Stimulated activated CD4-positive, alpha-beta T cell treated with anti-CD3 and anti-CD28 coated beads, Interleukin-15, amount 100 ng/mL, for 1 hour (primary cell): ENCODE measurements at places on chromosomes 6 and 20.

- DNase-seq: no peak
Observed at GRCh38 chr6:41470029-41470330, 76.2 kb upstream of the FOXP4 start.

DNA sequence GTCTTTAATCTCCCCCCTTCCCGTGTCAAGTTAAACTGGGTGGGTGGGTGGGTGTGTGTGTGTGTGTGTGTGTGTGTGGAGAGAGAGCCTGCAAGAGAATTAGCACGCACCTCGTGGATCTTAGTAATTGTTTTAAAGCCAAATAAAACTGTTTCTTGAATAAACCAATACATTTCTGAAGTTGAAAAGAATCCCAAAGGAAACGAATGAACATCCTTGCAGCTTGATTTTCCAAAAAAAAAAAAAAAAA, 381 bp upstream of the BICRAL start:
- DNase-seq: no peak

- no peak for DNase-seq
Observed at GRCh38 chr20:34282041-34282440, 21.1 kb downstream of the AHCY start.

DNA sequence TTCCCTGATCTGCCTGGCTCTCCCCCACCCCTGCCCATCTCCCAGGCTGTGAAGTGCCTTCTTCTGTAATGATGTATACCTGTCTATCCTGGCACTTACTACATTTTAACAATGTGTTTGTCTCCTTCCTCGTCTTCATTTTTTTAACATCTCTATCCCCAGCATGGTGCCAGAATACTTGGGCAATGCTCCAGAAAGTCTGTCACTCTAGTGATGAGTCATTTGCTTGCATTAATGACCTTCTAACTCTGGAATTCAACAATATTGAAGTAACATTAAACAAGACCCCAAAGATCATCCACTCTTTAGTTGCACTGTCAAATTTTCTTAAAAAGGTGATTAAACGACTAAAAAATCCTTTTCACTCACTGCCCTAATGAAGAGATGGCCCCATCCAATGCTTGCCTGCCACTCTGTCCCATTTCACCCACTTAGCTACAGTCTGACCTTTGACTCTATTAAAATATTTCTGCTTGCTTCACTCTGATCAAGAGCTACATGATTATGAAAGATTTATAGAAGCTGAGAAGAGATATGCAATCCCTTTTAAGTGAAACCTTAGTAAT, 7.7 kb upstream of the KLHL31 start:
- no peak for DNase-seq

DNA sequence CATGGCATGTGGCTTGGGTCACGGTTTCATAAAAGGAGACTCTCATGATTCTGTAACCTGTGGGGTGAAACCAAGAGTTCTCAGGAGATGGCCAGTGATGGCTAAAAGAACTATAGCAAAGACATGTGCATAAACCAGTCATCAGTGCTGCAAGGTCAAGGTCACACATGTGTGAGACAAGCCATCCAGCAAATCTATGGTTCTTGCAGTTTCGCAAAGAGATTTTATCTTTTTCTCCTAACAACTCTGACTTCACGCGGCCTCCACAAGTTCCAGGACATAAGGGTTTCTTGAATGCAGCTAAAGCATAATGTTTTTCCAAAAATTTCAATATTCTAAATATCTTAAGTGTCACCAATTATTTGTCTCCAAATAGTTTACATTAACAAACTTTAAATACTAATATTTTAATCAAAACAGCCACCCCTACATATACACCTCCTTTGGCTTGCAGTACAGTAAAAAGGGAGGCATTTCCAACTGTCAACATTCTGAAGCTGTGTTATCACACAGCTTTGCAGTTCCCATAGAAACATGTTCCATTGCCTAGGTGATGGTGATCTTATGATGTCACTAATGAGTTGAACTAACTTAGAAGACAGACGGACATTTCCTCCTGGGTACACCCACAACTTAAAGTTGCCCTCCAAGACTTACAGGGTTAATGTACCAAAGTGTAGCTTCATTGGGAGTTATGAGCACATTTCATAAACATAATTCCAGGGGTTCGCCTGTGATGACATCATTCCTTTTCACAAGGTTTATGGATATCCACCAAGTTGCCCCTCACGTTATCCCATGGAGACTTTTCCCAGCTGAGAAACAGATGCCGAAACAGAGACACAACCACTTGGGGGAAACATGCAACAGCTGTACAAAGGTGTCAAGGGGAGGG, 250.9 kb upstream of the PDE10A start:
- DNase-seq: no peak

DNA sequence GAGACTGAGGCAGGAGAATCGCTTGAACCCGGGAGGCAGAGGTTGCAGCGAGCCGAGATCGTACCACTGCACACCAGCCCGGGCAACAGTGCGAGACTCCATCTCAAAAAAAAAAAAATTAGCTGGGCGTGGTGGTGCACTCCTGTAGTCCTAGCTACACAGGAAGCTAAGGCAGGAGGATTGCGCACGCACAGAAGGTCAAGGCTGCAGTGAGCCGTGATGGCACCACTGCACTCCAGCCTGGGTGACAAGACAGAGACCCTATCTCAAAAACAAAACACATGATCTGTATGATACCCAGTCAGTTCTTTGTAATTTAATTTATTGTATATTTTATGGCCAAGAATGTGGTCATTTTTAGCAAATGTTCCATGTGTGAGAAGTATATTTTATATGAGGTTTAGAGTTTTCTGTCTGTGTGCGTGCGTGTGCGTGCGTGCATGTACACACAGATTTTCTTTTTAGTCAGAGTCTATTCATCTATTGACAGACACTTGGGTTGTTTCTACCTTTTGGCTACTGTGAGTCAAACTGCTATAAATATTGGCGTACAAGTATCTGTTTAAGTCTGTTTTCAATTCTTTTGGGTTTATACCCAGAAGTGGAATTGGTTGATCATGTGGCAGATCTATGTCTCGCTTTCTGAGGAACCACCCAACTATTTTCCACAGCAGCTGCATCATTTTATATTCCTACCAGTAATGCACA, 22.2 kb upstream of the MYL9 start:
- no peak for DNase-seq

DNA sequence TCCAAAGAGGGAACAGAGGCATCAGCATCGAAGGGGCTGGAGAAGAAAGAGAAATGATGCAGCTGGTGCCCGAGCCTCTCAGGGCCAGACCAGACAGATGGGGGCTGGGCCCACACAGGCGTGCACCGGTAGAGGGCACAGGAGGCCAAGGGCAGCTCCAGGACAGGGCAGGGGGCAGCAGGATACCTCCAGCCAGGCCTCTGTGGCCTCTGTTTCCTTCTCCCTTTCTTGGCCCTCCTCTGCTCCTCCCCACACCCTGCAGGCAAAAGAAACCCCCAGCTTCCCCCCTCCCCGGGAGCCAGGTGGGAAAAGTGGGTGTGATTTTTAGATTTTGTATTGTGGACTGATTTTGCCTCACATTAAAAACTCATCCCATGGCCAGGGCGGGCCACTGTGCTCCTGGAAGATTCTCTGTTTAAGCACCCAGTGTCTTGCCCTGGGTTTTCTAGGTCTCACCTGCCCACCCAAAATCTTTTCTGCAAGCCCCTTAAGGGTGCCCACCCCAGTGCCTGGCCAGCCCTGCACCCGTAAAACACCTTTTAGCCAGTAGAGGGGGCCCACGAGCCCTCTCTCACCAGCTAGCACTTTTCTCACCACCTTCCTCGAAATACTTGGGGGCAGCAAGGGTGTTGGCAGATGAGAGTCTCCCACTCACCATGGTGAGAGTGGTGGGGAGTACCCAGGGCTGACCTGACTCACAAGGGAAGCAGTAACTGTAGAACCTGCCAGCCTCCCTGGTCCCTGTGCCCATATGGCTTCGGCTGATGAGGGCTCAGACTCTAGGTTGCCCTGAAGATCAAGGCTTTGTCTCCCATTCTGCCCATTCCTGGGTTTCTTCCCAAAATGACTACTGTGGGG, 35.7 kb upstream of the ID1 start:
- DNase-seq: peak; percentile 29

DNA sequence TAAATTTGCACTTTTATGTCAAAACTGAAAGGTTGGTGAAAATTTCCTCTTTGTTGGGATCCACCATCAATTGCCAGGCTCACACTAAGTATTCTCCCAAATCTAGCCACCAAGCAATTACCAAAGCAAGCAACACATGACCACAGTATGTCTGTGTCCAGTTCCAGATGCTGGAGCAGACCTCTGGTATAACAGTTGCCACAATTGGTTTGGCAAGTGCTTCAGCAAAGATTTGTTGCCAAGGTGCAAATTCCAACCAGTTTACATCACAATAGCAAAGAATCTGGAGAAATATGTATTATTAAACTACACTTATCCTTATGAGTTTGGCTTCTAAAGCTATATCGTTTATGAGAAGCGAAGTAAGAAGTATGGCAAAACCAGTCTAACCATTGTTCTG, 6.4 kb downstream of the GTF2H5 start:
- no peak for DNase-seq

DNA sequence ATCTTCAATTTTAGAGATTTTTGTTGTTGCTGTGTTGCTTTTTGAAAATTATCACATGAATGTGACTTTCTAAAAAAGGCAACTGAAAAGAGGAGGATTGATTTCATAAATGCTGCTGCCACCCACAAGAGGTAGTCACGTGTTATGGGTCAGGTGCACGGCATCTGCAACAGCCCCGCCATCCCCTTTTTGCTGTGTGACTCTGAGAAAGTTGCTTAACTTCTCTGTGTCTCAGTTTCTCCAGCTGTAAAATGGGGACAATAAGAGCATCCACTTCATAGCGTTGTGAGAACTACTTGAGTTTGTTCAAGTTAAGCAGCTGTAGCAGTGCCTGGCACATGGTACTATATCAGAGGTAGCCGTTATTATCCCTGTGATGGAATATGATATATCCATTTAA, 10.7 kb downstream of the CCN5 start:
- DNase-seq: no peak

DNA sequence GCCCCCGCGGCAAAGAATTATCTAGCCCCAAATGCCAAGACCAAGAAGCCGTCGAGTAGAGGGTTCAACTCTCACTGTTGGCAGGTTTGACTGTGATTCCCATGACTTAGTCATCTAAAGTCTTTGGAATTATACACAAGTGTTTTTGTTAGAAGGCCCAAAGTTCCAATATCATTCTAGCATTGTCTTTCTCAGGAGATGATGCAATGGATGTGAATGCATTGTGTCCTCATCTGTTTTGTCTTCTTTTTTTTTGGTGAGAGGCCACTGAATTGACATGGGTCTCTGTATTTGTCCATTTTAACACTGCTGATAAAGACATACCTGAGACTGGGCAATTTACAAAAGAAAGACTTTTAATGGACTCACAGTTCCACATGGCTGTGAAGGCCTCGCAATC, 290.5 kb upstream of the ZFP64 start:
- no peak for DNase-seq

DNA sequence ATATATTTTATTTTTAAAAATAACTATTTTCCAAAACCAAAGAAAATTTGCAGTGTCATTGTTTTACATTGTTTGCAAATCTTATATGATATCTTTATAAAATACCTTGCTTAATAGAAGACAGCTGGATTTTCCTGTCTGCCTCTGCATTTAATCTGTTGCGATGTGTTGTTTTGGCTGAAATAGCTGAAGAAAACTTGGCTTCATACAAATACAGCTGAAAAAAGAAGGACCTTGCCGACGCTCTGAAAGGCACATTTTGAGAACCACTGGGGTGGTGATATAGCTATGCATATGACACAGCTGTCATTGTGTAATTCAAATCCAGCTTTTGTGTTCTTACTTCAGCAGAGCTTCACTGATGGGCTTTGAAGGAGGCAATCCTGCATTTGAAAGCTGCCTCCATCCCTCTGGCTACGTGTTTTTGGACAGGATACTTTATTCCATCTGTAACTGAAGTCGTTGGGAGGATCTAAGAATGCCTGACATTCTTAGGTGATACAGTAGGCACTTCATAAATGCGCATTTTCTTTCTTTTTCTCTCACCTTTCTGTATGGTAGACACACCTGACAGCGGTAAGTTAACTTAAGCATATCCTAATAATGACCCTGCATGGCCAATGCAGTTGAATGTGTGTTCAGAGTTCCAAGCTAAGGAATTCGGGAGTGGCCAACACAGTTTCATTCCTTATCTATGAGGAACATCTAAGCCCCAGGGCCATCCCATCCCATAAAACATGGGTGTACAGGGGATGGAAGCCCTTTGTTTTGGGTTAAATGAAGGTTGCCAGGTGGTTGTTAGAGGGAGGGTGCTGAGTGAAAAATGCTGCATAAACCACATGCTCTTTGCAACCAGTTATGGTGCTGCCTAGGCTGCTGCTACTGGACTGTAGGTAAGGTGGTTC, 213.0 kb downstream of the TFAP2A start:
- DNase-seq: no peak

DNA sequence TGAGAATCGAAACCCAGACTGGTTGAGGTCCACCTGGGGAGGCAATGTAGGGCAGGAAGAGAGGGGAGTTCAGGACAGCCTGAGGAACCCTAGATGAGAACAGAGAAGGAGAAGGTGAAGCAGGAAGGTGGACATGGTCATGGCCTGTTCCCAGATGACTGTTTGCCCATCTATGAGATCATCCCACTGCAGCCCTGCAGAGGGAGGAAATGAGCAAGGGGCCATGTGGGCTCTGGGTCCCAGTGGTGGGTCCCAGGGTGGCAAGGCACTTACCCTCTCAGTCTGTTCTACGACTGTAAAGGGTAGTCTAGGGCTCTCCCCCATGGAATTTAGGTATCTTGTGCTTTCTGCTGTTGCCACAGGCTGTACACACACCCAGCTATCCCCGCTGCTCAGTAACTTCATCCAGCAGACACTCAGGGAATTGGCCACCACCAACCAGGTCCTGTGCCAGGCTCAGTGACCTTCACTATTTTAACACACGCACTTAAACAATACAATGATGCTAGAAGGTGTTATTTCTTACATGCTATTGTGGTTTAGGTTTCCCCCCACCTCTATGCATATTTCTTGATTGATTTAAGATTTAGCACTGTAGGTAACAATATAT, 89.8 kb downstream of the TOX2 start:
- no peak for DNase-seq

DNA sequence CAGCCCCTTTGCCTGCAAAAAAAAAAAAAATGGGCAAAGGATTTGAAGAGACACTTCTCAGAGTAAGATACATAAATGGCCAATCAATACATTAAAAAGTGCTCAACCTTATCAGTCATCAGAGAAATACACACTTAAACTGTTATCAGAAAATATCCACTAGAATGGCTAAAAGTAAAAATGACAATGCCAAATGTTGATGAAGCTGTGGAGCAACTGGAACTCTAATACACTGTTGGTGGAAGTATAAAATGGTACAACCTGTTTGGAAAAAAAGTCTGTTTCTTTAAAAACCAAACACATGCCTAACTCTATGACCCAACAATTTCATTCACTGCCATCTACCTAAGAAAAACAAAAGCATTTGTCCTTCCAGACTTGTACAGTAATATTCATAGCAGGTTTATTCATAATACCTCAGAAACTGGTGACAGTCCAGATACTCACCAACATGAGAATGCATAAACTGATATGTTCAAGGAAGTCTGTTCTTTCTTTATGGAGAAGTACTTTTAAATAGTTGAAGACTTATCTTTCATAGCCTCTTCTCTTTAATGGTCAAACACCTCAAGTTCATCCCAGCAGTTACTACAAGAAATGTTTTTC, 378.4 kb upstream of the RUNX2 start:
- no peak for DNase-seq
